ENCODE measurements at places on chromosomes 4 and X.

DNA sequence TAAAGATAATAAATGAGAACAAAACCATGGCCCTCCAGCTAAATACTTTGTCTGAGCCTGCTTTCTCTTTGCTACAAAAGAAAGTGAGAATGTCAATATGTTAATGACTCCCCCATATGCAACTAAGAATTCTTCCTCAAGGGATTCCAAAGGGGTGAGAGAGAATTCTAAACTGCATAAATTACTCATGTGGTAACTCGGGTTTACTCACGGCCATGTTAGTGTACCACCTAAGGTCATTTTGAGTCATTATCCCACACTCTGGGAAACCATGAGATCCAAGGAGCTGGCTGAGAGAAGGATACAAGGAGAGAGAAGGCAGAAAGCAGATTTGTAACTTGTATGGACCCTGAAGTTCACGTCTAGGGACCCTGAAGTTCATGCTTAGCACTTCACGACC, 190.3 kb downstream of the DHX15 start:
- DNase-seq, result peak; percentile 48

GRCh38 chrX:48702032-48702431, 5.5 kb downstream of the SUV39H1 start:
- no peak for DNase-seq

- no peak for DNase-seq
Observed at GRCh38 chr4:16160457-16160856, 65.8 kb downstream of the TAPT1 start.

GRCh38 chr4:103996064-103996463, 276.3 kb upstream of the TACR3 start:
- DNase-seq, result peak; percentile 77

DNA sequence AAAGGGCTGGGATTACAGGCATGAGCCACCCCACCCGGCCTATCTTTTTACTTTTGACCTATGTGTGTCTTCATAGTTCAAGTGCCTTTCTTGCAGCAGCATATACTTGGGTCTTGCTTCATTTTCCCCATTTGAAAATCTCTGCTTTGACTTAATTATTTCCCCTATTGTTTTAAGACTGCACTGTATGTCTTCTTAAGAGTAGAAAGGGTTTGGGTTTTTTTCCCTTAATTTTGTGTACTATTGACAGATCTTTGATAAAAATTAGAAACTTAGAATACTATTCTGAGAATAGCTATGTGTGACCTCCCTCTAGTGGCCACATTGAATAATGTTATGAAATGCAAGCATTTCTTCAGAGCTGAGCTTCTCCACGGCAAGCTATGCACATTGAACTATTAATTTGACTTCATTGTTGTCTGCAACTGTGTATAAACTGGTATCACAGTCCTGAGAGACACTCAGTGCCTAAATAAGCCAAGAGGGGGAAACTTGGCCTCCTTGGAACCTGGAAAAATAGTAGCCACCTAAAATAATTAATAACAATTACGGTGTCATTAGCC, 8.7 kb upstream of the SLC25A4 start:
- peak; percentile 44 for DNase-seq

GRCh38 chr4:48133669-48134068, 381 bp downstream of the TXK start:
- no peak for DNase-seq

- DNase-seq, result peak; percentile 46
Observed at GRCh38 chrX:103845165-103845653, 13.2 kb upstream of the RAB9B start.

All from LHCN-M2 (cell line).